ENCODE measurements at places on chromosomes 12 and 14. TPM values are rescaled to one million over a fixed set of nuclear protein-coding genes. Genes with fewer than 3 reads are reported as not detected.

DNA sequence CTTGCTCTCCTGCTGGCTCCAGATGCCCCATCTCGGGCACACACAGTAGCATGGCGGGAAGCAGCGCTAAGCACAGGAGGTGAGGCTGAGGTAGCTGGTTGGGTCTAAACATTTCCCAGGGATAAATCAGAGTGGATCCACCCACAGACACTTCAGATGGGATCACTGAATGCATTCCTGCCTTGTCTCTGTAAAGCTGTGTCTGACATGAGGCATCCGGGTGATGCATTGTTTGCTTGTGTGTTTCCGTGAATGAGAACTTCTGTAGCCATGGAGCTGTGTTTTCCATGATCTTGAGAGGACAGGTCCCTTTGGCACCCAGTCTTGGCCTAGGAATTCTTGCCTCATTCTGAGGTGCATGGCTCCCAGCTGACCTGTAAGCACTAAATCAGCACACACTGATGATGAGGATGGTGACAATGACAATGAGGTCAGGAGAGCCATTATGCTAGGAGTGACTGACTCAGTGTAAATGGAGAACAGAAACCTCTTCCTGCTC, 6.7 kb upstream of the KRT75 start:
- DNase-seq, result peak; percentile 47

DNA sequence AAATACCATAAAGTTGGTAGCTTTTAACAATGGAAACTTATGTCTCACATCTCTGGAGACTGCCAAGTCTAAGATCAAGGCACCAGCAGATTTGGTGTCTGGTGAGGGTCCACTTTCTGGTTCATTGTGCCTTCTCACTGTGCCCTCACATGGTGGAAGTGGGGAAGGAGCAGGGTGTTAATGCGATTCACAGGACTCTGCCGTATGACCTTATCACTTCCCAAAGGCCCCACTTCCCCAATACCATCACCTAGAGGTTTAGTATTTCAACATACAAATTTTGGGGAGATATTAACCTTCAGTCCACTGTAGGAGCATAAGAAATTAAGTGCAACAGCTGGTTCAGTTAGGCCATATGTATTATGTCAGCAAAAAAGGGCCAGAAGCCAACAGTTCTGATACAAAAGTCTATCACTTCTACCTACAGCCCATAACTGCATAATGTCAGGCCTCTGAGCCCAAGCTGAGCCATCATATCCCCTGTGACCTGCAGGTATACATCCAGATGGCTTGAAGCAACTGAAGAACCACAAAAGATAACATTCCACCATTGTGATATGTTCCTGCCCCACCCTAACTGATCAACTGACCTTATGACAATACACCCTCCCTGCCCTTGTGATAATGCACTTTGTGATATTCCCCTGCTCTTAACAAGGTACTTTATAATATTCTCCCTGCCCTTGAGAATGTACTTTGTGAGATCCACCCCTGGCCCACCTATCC, 24.7 kb downstream of the DDHD1 start:
- DNase-seq, result no peak

DNA sequence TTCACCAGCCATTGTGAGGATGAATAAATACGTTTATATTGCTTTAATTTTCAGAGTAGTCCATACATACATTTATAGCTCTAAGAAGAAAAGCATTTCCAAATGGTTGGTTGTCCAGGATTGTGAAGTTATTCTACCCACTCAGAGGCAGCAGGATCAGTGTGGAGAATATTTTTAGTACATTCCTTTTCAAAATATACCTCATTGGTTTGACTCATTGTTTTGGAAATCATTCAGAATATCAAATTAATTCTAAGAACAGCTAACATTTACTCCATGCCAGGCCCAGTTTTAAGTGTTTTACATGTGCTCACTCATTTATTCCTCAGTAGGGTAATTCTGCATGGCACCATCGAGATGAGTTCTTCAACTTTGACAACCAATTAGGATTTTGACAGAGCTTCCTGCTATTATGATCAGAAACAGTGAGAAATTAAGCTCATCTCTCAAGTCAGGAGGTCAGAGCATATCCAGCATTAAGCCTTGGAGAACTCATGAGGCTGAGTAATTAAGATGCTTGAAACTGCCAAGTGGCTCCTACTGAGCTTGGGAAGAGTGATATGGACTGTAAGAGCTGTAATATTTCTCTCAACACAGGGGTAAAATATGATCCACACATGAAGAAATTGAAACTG, 153.3 kb upstream of the CLEC14A start:
- no peak for DNase-seq

GRCh38 chr12:13695781-13696180, 285.6 kb downstream of the GRIN2B start:
- no peak for DNase-seq

DNA sequence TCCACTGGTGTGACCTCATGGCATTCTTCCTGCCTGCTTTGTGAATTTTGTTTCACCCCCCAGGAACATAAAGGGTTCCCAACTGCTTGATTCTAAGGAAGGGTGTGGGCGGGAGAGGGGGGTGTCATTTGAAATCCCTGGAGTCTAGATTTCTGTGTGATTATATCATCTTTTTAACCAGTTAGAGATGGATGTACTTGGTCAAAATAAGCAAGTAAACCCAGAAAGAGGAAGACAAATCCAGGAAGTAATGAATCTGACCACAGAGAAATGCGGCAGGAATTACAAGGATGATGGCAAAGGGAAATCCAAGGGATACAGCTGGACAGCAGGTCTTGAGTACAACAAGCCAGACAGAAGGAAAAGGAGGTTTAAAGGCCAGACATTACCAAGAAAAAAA, 38.9 kb downstream of the DMAC2L start:
- no peak for DNase-seq

DNA sequence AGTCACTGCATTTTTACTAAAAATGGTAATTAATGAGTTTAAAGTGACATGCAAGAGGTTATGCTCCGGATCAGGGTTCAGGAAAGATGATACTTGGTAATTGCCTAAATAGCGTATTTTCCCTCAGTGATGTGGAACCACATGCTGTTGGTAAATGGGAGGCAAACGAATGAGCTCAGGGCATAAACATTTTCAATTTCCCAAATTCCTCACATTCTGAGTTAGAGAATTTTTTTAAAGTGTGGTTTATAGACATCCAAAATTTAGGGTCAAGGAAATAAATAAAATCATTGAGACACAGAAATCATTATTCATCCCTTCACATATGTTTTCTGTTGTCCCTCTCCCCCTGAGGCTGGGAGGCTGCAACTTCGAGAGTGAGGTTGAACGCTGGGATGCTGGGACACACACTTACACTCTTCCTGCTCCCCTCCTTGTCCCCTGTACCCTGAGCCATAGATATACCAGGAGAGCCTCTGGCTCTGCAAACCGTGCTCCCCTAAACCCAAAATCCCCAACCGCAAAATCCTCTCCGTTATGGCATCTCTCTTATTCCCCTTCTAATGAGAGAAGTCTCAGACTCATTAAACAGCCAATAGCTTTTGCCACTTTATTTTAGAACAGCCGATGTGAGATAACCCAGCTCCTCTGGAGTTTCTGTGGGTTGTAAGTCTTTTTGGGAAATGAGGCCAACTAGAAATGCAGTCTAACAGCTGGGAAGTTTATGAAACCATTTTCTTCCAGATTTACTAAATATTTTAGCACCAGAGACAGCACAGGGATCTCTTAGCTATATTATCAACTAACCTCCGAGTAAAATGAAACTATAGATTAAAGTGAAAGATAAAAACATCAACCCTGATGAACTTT, 21.4 kb upstream of the ADGRD1 start:
- peak; percentile 31 for DNase-seq

GRCh38 chr12:7555752-7556151, 52.2 kb upstream of the CD163 start:
- DNase-seq, result no peak

DNA sequence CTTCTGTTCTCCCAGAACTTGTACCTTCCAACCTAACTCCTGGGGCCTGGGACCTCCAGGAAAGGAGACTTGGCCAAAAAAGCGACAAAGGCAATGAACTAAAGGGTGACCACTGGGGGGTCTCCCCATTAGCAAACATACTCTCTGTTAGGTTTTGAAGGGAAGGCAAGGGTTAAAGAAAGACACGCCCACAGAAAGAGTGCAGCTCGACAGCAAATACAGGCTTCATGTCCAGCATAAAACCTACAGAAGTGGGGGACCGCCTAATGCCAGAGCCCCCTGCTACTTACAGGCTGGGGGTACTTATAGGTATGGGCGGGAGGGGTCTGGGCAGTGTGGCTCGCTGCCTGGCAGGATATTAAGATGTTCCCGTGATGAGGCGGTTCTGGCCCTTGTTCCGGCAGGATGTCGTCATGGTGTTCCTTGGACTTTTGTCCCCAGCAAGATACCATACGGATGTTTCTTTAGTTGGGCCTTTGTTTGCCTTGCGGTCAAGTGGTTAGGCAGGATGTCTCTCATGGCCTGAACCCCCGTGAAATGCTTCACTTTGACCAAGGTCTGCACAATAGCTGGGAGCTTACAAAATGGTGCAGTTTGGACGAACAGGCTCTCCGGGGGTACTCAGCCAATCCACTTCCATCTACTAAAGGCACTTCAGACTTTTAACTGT, 53.4 kb downstream of the PRMT8 start:
- no peak for DNase-seq

DNA sequence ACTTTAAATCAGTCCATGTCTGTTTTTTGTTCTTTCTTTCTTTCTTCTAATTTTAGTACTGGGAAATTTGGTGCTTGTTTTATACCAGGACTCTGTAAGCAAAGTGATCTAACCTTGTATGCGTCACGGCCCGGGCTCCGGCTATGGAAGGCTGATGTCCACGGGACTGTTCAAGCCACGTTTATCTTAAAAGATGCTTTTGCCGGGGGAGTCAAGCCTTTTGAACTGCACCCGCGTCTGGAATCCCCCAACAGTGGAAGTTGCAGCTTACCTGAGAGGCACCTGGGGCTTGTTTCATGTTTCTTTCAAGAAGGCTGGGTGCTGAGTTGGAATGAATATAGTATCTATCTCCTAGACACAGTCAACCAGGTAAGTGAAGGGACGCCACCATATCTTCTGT, 62.2 kb downstream of the TECPR2 start:
- no peak for DNase-seq

GRCh38 chr12:48629541-48629940, 52.5 kb downstream of the KANSL2 start:
- no peak for DNase-seq

The KRT75 gene
- not detected for polyA plus RNA-seq

The KLRC2 gene
- polyA plus RNA-seq, result 0.29 TPM

The MARCHF9 gene
- polyA plus RNA-seq, result 7.4 TPM

The MAP3K9 gene
- 0.26 TPM for polyA plus RNA-seq

The DEPDC4 gene
- 1.0 TPM for polyA plus RNA-seq

The TPPP2 gene
- 0.69 TPM for polyA plus RNA-seq

The FAM216A gene
- 14.8 TPM for polyA plus RNA-seq
